ENCODE measurements at places on chromosomes 3 and 15.

DNA sequence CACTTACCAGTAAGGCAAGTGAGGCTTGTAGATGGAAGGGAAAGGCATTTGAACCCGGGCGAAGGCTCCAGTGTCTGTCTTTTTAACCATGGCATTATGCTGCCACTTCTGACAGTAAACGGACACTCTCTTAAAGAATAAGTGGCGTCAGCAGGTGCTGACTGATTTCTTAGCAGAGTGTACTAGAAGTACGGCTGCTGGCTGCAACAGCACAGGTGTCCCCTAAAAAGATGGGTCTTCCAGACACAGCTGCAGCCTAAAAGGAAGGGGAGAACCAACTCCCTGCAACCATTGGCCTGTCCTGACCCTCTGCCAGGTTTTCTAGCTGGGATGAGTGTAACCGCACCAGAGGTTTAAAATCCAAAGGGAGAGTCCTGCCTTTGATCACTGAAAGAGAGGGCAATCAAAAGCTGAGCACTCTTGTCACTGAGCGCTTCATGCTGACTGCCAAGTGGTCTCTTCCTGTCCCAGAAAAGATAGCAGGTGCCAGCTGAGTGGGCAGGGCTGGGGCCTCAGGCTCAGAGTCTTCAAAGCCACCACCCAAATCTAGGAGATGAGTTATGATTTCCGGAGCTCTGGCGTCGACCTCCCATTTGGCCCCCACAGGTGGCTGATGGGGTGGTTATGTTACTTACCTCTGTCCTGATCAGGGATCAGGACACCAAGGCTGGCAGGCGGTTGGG, 255.8 kb downstream of the SLCO3A1 start:
- no peak for DNase-seq

GRCh38 chr3:173993299-173993698, 595.8 kb downstream of the NLGN1 start:
- DNase-seq, result no peak

GRCh38 chr3:29137601-29138000, 143.3 kb upstream of the RBMS3 start:
- no peak for DNase-seq

GRCh38 chr3:13769422-13769821, 110.4 kb downstream of the WNT7A start:
- DNase-seq, result no peak

DNA sequence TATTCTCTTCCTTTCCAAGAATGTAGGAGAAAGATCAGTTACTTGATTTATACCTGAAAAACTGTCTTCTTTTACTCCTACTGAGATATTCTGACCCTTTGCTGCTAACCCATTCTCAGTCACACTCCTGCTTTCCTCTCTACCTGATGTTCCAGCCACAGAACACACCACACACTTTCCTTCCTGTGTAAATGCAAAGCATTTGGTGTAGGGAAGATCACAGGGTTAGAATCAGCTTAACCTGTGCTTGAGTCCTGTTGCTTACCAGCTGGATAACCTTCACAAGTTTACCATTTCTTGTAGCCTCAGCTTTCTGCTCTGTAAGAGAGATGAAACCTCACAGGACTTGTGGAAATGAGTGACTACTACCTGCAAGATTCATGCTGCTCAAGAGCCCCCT, 489.8 kb upstream of the GOLIM4 start:
- no peak for DNase-seq

GRCh38 chr3:17808994-17809393, 66.6 kb upstream of the TBC1D5 start:
- no peak for DNase-seq

GRCh38 chr15:94924971-94925598, 693.7 kb downstream of the MCTP2 start:
- DNase-seq, result no peak

- no peak for DNase-seq
Measured at GRCh38 chr3:93843981-93844380, 129.7 kb downstream of the PROS1 start.

- no peak for DNase-seq
Measured at GRCh38 chr3:141648055-141648910, 89.8 kb upstream of the RNF7 start.

Data from activated CD8-positive, alpha-beta memory T cell treated with anti-CD3 and anti-CD28 coated beads for 48 hours (primary cell).